ENCODE measurements at places on chromosomes 4 and X. TPM values are rescaled to one million over a fixed set of nuclear protein-coding genes. Genes with fewer than 3 reads are reported as not detected.

Gene CCDC149
- 16.8 TPM for total RNA-seq

DNA sequence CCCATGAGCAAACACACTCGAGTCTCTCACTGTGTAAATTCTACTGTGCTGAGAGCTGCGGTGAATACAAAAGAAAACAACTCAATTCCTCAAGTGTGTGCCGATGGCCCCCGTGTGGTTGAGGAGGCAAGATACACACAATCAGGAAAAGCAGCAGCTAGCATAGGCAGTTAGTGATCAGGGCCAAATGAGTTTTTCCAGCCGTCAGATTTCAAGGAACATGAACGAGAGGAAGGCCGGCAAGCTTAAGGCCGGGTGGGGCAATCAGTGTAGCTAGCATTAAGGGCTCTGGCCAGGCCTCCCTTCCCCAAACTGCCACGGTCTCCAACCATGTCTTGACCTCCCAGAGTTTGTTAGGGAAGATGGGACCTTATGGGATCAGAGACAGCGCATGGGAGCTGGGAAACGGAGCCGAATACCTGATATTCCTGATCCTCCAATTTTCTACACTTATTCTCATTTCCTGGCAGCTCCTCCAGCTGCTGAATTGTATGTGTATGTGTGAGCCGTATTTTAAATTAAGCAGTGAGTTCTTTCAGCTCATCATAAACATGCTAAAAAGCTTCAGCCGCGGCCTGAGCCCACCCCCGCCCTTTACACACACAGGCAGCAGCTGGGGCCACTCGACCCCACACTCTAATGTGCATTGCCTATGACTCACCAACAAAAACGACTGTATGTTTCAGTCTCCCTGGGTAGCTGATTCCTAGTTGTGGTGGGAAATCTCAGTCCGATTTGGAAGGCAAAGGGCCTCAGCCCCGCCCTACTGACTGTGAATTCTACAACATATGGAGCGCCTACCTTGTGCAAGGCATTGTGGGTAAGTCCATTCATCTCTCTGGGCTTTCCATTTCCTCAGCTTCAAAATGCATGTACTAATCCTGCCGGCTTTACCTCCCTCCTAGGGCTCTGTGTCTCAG lies 59.9 kb downstream of the RTL9 start:
- no peak for DNase-seq

Gene DUSP9
- not detected for total RNA-seq

DNA sequence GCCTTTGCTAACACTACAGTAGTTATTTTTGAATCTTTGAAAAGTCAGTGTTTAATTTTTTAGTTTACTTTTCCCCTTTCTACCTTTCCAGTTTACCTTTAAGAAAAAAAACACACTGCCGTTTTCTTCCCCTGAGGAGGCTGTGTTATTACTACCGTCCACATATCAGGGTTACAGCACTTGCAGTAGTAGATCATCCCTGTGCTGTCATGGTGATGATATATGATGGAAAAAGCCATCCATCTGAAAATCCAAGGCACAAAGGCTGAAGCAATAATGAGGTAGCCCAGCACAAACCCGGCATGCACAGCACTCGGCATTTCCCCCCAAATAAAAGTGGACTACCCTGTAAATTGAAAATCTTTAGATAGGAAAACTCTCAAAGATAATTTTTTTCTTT lies 258.7 kb downstream of the CXXC4 start:
- DNase-seq: no peak

GRCh38 chr4:188372058-188372457 lies 232.8 kb downstream of the TRIML1 start:
- no peak for DNase-seq

DNA sequence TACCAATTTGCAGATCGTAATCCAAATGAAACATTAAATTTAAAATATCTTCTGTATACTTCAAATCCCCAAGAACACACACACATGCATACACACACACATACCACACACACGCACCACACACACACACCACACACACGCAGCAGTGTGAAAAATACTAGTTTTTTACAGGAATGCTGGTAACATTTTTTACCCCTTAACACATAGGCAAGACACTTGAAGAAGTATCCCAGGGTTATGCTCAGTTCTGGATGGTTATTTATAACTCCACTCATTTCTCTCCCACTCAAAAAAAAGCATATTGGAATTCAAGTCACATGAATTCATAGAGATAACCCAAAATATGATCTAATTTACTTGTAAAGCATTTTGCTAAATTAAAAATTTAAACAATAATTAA lies 325.5 kb upstream of the SLC7A11 start:
- no peak for DNase-seq

Gene NXF3
- not detected for total RNA-seq

GRCh38 chr4:174005422-174005821 lies 278.0 kb downstream of the FBXO8 start:
- no peak for DNase-seq

DNA sequence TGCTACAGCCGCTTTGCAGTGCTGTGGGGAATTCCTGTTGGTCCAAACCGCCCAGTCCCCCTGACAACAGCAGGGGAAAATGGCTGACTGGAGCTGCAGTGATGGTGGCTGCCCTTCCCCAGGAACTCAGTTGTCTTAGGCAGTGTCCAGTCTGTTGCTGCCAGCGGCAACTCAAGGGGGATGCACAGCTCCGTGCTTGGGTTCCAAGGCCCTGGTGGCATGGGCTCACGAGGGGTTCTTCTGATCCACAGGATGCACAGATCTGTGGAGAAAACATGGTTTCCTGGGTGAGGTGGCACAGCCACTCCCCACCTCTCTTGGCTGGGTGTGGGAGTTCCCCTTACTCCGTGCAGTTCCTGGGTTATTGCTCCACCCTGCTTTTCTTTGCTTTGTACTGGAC lies 261.2 kb downstream of the TLL1 start:
- DNase-seq: no peak
